ENCODE measurements at places on chromosomes 11 and 22.
A peak's percentile ranks its signal among the peaks of the same experiment; 100 is the strongest.

- DNase-seq = no peak
Observed at GRCh38 chr11:90257158-90257525, 34.3 kb upstream of the CHORDC1 start.

DNA sequence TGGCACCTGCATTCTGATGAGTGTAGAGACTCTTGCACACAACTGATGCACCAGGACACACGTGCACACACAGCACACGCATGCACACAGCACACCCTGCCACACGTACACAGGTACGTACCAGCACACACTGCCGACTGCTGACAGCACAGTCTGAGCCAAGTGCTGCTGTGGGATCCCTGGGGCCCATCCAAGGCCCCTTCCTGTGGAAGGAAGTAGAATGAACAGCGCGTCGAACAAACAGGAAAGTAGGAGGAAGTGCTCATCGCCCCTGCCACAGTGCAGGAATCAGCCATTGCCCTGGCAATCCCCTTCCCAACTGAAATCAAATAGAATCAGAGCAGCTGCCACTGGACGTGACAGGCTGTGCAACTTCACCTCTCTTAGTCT, 57.9 kb downstream of the CD82 start:
- DNase-seq = no peak

GRCh38 chr22:21693333-21693998, 27.7 kb downstream of the PPIL2 start:
- DNase-seq = no peak

- DNase-seq = no peak
Observed at GRCh38 chr11:32259641-32260081, 168.8 kb downstream of the RCN1 start.

- no peak for DNase-seq
Observed at GRCh38 chr22:50342651-50343540, at the start of gene PPP6R2. Gene PPP6R2, plus strand, starts transcription at chr22:50343327. Its CDS starts 50,582 bp downstream, at chr22:50393909.

DNA sequence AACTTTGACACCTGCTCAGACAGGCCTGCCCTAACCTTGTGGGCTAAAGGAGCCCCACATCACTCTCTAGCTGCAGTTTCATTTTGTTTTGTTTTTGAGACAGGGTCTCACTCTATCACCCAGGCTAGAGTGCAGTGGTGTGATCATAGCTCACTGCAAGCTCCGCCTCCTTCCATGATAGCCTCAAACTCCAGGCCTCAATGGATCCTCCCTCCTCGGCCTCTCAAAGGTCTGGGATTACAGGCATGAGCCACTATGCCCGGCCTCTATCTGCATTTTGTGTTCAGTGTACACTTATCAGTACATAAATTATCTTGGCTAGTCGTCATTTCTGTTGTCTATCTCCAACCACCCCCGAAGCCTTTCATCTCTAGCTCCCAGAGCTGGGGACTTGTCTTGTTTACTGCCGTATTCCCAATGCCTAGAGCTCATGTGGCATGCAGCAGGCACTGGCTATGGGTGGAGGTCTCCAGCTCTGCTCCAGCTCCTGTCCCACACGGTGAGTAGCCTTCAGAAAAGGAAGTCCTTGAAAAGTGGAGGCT, 22.1 kb upstream of the PEX26 start:
- no peak for DNase-seq

- DNase-seq = no peak
Observed at GRCh38 chr11:83611600-83611999, 325.4 kb upstream of the CCDC90B start.

DNA sequence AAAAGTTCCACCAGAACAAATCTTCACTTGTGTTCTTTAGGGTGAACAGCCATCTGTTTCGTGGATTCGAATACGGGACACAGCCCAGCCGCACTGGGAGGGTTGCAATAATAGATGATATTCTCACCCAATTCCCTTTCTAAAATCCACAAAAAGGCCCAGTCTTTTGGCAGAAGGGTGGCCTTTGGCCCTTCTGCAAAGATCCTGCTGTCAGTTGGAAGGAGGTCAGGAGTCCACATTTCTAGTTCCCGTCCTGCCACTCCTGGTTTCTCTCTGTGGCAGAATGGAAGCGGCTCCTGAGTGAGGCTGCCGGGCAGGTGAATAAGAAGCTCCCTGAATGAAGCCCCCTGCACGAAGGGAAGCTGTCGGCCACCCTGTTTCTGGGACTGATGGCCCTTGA, 11.2 kb upstream of the LINC01488 start:
- no peak for DNase-seq

DNA sequence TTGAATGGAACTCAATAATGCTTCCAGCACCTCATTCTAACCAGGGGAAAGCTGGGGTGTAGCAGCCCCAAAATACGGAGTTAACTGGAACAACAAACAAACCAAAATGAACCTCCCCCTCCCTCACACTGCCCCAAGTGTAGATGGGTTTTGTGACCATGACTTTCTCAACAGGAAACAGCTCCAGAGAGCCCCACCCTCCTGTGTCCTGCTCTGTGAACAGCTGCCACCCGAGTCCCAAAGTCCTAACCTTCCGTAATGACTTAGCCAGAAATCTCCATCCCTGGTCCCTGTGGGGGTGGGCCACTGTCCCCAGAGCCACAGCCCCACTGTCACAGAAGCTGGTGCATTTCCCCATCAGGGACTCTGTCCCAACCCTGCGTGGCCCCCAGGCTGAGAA, 155.4 kb downstream of the CRYBB2 start:
- DNase-seq = no peak

DNA sequence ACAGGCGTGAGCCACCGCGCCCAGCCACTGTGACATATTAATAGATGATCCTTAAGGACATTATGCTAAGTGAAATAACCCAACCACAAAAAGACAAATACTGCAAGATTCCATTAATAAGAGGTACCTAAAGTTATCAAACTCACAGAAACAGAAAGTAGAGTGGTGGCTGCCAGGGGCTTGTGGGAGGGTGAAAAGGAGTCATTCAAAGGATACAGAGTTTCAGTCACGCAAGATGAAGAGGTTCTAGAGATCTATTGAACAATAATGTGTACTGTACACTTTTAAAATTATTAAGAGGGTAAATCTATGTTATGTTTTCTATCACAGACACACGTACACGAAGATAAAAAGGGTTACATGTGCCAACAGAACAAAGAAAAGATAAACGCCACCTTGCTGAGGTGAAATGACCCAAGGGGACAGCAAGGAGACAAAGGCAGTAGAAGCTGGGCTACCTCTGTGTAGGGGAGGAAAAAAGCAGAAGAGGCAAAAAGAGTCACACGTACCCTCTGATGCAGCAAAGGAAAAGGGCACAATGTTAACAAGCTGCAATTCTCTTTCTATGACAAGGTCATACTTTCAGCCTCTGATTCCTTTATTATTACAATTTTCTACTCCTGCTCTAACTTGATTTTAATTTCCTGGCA, 65.3 kb downstream of the AMBRA1 start:
- DNase-seq = no peak

GRCh38 chr11:31799435-31800397, 11.4 kb downstream of the PAX6 start:
- no peak for DNase-seq

- no peak for DNase-seq
Observed at GRCh38 chr22:42686756-42687491, 33.7 kb downstream of the A4GALT start.

GRCh38 chr11:130102301-130103249, 32.9 kb downstream of the APLP2 start:
- DNase-seq = no peak

- DNase-seq = no peak
Observed at GRCh38 chr22:41838842-41839618, 6.1 kb downstream of the SREBF2 start.

DNA sequence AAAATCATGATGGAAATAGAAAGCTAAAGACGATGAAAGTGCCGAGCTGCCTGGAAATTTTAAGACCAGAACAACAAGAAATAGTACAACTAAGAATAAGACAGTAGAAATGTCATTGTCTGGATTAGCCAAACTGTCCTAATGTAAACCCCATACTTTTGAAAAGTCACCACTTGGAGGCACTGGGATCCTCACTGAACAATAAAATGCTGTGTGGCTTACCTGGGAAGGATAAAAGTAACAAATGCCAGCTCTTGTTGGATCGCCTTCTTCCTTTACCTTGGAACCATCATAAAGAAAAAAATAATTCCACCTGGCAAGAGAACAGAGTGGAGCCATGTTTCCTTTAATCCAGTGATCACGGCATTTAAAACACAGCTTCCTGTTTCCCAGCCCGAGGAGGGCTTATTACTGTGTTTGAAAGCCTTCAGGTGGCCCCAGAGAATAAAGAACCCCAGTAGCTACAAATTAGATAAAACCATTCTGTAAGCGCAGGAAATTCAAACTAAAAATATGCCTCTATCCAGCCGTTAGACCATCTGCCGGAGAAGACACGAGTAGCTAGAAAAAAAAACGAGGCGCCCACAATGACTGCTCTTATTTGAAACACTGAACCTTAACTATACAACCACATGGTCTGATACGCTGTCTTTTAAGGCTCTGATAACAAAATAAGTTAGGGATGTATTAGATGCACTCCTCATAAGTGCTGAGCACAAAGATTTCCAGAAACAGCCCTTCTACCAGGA, 4.4 kb downstream of the HPS4 start:
- no peak for DNase-seq

DNA sequence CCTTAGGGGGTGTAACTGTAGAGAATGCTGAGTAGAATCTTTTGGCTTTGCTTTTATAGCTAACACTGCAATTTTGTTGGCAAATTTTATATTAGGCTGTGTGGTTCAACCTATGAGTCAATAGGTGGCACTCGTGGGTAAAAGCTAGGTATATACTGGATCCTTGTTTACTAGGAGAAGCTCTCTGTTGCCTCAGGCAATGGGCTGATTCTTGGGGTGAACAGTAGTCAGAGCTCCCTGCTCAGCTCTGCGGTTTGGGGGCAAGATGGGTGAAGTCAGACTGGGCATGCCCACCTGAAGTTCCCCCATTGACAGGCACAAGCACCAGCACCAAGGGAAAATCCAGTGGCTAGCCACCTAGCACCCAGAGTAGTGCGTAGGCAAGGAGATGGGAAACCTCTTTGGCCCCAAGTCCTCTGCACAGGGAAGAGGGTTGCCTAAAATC, 238.7 kb downstream of the FAM181B start:
- peak; percentile 14 for DNase-seq

- no peak for DNase-seq
Observed at GRCh38 chr11:125778728-125779127, at the start of gene PATE2. Gene PATE2, minus strand, starts transcription at chr11:125778828. Its CDS starts 55 bp downstream, at chr11:125778773.

DNA sequence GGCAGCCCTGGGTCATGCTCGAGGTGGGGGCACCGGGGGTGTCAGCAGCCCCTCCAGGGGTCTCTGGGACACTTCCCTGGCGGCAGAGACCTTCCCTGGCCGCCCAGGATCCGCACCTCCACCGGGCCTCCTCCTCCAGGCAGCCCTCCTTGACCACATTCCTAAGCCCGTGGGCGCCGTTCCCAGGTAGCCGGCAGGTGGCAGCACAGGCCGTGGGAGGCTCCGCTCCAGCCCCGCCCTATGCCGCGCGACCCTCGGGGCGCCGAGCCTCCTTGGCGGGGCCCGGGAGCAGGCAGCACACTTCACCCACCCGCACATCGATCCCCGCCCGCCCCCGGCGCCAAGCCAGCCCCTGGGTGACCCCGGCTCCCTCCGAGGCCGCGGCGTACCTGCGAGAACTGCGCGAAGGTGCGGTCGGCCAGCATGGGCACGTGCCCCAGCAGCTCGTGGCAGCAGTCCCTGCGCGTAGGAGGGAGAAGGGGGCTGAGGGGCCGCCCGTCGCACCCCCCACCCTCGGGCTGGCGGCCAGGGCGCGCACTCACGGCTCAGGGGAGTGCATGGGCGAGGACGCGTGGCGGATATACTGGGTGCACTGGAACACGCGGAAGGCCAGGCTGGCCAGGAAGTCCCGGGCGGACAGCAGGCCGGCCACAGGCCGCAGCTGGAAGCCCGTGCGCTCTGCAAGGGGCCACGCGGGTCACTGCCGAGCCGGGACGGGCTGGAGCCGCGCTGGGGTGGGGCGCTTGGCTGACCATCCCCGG, 5.3 kb upstream of the INS start:
- peak; percentile 12 for DNase-seq

DNA sequence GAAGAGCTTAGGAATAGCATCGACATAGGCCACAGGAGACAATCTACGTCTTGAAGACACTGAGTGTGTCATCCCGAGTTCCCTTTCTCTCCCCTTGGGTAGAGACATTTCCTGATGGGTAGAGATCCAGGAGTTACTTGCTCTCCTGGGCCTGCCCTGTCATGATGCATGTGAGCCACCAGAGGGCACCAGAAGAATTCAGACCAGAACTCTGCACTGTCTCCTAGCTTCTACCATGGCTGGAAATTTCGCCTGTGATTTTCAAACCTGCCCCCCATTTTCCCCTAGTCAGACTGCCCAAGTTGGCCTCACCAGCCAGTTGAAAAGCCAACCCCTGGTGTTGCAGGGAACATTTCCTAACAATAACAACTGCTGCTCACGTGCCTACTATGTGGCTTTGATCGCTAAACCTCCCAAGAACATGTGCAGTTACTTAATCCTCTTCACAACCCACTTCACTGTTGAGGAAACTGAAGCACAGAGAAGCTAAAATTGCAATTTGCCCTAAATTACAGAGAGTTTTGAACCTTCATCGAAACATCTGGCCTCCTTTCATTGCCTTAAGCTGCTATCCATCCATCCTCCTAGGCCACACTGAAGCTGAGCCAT, 47.2 kb downstream of the C11orf58 start:
- DNase-seq = peak; percentile 66

- no peak for DNase-seq
Observed at GRCh38 chr11:122215244-122215992, 99.4 kb upstream of the BLID start.

GRCh38 chr22:45231293-45231692, 9.4 kb downstream of the KIAA0930 start:
- DNase-seq = no peak

- DNase-seq = no peak
Observed at GRCh38 chr11:34825670-34826383, 90.4 kb downstream of the APIP start.

DNA sequence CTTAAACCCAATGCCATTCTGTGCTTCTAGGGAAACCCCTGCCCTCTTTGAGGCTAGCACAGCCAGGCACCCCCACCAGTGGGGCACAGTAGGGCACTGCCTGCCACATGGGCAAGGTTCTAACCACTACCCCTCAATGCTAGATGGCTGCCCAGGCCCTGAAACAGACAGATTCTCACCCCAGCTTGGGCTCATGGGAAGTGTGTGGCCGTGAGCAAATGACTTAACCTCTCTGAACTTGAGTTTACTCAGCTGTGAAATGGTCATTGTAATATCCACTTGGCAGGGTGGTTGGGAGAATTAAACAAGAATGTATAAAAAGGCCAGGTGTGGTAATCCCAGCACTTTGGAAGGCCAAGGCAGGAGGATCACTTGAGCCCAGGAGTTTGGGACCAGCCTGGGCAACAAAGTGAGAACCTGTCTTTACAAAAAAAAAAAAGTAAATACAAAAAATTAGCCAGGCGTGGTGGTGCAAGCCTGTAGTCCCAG, 22.4 kb downstream of the C22orf23 start:
- DNase-seq = no peak

DNA sequence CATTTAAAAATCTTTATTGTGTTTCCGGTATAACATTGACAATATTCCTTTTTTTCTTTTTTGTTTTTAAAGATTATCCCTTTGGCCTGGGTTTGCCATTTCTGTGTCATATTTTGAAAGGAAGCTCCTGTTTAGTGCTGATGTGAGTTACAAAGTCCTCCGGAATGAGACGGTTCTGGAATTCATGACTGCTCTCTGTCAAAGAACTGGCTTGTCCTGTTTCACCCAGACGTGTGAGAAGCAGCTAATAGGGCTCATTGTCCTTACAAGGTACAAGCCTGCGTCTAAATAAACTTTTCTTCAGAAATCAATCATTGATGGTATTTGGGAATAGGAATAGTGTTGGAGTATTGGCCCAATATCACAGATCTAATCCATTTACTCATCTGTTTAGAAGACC, 19.8 kb downstream of the PIWIL4 start:
- no peak for DNase-seq

Data from SW 1271 (cell line).